Hematopoietic multipotent progenitor cell (in vitro differentiated cells): ENCODE measurements at places on chromosomes 3 and 15. TPM values are rescaled to one million over a fixed set of nuclear protein-coding genes. Genes with fewer than 3 reads are reported as not detected.

TCAIM gene
- 12.7 TPM for total RNA-seq

GRIP2 gene
- total RNA-seq = not detected

CTXN2 gene
- not detected for total RNA-seq

LCMT2 gene
- total RNA-seq = 5.7 TPM

MRAS gene
- total RNA-seq = 2.2 TPM

MKRN3 gene
- total RNA-seq = 1.3 TPM

LTK gene
- total RNA-seq = 1.6 TPM

PLA2G4D gene
- not detected for total RNA-seq

THAP10 gene
- total RNA-seq = 0.54 TPM

NDUFB4 gene
- 40.1 TPM for total RNA-seq

MELTF gene
- 11.8 TPM for total RNA-seq

EBLN2 gene
- total RNA-seq = 5.7 TPM

GPR176 gene
- 0.27 TPM for total RNA-seq

CD276 gene
- total RNA-seq = 1.3 TPM

SLC12A8 gene
- total RNA-seq = under 0.01 TPM

QARS1 gene
- total RNA-seq = 1,148 TPM

GRK7 gene
- not detected for total RNA-seq

BCHE gene
- under 0.01 TPM for total RNA-seq

IQCH gene
- total RNA-seq = 2.7 TPM

BTLA gene
- total RNA-seq = 0.27 TPM

NR1I2 gene
- 2.4 TPM for total RNA-seq

C3orf70 gene
- total RNA-seq = under 0.01 TPM

RTP3 gene
- total RNA-seq = not detected

SLC28A1 gene
- not detected for total RNA-seq

SCG5 gene
- total RNA-seq = 0.27 TPM

CCDC80 gene
- under 0.01 TPM for total RNA-seq
